NCI-H187 (cell line): ENCODE measurements at places on chromosomes 7 and 10.

DNA sequence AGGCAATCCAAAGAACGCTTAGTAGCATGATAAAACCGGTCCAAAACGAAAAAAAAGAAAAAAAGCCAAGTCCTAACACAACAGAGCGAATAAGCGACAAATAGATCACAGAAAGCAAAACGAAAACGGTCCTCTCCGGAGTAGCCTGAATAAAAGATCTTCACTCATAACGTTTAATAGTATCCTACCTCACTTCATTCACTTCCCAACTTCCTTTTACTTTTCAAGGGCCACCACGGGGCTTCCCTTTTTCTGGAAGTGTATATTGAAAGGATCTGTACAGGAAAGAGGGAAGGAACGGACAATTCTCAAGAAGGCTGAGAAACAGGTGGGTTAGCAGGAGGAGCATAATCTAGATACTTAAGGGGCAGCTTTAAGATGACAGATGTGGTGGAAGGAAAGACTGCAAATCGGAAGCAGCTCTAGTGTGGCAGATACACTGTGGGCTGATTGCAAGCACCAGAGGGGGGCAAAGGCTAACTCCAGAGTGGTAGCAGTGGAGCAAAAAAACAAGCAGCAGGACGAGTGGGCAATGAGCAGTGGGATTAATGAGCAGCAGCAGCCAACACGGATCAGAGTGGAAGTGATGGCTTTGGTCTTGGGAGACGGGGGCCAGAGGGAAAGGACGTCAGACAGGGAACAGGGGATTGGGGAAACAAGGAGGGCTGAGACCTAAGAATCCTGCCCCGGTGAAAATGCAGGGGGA lies 866 bp downstream of the CNOT4 start:
- DNase-seq, result no peak

DNA sequence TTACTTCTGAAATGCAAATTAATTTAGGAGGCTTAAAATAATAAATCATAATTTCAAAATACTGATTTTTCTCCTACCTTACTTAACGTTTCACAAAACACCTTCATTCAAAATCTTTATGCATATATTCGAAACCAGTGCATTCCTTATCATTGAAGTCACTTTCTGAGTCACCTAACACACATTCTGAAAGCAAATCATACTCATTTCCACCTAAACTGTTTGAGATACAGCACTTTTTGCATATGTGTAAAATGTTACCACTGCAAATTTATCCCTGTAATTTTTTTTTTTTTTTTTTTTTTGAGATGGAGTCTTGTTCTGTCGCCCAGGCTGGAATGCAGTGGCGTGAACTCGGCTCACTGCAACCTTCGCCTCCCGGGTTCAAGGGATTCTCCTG lies 15.7 kb downstream of the PPP3CB start:
- no peak for DNase-seq

DNA sequence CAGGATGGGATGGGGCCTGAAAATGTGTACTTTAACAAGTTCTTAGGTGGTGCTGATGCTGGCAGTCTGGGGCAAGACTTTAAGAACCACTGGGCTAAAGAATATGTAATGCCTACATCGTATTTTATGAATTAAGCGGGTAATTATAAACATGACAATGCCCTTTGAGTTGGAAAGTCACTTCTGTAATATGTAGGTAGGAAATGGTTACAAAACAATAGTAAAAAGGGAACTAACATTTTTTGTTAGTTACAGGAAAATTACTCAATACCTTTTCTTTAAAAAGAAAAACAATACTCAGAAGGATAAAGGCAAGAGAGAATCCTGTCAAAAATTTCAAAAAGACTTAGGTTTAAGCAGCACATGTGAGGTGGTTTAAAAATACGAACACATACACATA lies 48.3 kb upstream of the STEAP4 start:
- DNase-seq, result no peak

DNA sequence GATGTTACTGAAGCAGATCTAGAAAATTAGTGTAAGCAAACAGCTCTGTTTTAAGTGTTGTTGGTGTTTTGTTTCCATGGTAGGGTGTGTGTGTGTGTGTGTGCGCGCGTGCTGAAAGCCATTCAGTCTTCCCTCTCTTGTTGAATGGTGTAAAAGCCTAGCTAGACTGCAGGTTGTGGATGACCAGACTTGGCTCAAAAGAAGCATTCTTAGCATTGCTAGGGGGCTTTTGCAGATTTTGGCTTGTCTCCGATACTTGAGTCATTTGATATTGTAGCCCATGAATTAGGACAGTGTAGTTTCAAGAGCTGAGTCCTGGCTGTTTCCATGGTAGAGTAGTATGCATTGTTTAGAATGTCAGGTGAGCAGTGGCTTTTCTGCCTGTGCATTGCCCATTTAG lies 99.1 kb downstream of the SND1 start:
- DNase-seq, result no peak
